ENCODE measurements at places on chromosomes 6 and 20.

GRCh38 chr6:110528930-110529325 is 52.5 kb upstream of the SLC22A16 start:
- DNase-seq = no peak

GRCh38 chr6:10429638-10430427 is 15.0 kb upstream of the TFAP2A start:
- DNase-seq = no peak

GRCh38 chr6:80714513-80714912 is 608.0 kb downstream of the BCKDHB start:
- no peak for DNase-seq

GRCh38 chr6:126307849-126308248 is 32.1 kb upstream of the CENPW start:
- no peak for DNase-seq

- no peak for DNase-seq
These were observed 132.6 kb upstream of the RAB32 start for GRCh38 chr6:146410851-146411595.

GRCh38 chr6:148593130-148593812 is 153.6 kb upstream of the UST start:
- no peak for DNase-seq

DNA sequence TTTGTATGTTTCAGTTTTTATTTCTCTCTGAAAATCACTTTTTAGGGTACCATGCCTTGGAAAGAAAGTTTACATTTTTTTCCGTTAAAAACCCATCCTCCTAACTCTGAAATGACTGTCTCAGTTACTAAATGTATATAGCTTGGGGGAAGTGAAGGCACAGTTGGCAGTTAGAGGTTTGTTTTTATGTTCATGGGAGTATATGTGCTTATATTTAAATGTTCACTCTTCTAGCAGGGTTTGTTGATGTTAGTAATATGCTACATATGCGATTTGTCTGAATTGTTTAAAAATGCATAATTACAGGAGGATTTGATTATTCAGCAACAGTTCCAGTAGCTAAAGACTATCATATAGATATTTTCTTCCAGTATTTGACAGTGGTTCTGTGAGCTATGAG is 31.1 kb downstream of the CDKAL1 start:
- DNase-seq = no peak

DNA sequence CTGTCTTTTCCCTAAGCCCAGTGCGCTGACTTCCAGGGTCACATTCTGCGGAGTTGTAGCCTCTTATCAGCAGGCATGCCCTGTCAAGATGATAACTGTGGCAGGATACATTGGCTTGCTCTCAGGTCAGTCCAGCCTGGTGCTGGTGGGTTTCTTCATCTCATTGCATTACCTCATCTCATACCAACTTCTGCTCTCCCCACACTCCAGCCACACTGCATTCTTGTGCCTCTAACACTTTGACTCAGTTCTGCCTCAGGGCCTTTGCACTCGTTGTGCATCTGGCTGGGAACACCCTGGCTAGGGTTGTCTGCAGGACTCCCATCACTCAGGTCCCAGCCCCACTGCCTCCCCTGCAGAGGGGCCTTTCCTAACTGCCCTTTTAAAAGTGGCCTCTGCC is 110.3 kb upstream of the BACH2 start:
- no peak for DNase-seq

- no peak for DNase-seq
These were observed 4.2 kb downstream of the OCSTAMP start for GRCh38 chr20:46546298-46546697.

GRCh38 chr6:85191656-85192055 is 258.2 kb upstream of the NT5E start:
- DNase-seq = no peak

DNA sequence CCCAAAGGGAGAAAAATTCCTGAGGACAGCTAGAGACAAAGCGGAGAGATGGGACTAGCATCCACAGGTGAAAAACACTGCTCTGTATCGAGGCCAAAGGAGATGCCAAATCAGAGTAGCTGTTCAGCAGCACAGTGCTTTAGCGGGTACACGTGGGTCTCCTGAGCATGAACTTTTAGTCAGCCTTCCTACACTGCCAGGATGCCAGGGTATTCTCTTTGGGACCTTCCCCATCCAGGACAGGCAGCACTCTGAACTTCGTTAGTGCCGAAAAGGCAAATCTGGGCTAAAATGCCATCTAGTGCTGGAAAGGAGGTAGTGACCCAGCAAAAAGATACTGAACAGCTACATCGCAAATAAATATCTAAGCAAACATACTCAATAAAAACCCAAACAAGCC is 64.9 kb downstream of the C6orf58 start:
- DNase-seq = no peak

GRCh38 chr6:69974193-69974592 is 107.8 kb downstream of the COL19A1 start:
- DNase-seq = no peak

DNA sequence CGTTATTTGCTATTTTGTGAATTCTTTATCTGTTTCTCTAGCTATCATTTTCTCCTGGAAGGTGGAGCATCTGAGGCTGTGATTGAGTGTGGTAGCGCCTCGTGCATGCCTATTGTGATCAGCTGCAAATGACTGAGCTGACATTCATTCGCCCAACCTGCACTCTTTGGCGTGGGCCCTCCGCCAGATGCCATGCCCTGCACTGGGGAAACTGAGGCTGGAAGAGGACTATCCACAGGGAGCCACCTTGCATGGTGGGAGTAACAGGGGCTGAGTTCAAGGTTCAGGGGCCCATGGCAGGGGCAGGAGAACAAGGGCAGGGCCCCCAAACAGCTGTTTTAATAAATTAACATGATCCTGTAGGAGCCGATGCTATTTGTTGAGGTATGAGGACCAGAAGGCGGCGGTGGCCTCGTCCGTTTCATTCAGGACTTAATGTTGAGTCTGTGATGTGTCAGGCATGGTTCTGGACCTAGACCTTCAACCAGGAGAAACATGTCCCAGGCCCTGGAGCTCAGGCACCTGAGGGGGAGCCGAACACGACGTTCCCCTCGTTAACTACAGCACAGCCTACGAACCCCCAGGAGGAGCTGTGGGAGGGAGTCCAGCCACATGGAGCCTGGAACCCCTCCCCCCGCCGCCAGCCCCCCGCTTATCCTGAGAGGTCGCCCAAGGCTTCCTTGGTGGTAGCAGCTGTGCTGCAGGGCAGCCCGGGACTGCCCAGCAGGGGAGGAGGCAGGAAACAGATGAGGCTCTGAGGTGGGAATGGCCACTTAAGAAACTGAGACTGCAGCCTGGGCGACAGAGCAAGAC is 242.9 kb downstream of the CDH4 start:
- no peak for DNase-seq

DNA sequence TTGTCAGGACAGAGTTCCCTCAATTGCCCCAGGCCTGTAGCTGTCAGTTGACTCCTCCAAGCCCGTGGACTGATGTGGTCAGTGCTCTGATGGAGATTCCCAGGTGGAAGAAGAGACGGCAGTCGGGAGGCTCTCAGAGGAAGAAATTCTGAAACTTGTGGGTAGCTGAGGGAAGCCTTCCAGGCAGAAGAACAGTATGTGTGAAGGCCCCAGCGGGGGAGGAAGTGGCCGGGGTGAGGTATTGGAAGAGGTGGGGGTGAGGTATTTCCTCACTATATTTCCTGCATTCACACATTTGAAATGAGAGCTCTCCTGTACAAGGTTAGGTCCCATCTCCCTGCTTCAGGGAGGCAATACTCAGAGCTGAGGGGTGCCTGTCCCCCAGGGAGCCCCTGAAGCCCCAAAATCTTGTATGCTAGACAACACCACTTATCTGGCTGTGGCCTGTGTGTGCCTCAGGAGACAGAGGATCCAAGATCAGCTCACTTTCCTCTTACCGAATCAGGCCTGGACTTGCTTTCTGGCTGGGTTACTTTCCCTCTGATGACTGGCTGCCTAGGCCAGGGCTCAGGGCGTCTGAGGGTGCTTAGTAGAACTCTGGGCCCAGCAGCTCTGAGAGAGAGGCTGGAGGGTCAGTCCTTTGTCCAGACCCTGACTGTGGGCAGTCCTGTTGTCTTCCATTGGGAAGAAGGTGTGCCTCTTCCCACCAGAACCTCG is 49.3 kb upstream of the MYL9 start:
- DNase-seq = no peak

- no peak for DNase-seq
These were observed 86.8 kb downstream of the PRKN start for GRCh38 chr6:162640756-162641155.

DNA sequence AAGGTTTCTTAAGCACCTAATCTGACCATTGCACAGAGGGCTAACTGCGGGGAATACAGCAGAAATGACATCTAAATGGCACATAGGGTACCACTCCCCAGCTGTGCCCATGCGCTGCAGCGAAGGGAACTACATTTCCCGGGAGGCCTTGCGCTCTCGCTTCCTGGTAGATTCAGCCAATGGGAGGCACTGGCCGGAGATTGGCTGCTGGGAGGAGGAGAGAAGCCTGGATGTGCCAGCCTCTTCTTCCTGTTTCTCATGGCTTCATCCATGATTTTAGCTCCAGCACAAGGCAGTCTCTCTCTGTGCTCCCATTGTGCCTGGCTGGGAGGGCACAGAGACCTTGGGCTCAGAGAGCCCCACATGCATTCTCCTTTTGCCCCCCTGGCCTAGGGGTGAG is 101.7 kb upstream of the FOXA2 start:
- DNase-seq = peak; percentile 39

- DNase-seq = no peak
These were observed 157.8 kb upstream of the SALL4 start for GRCh38 chr20:51960047-51960675.

- no peak for DNase-seq
These were observed 283.8 kb downstream of the CDC5L start for GRCh38 chr6:44671333-44671732.

DNA sequence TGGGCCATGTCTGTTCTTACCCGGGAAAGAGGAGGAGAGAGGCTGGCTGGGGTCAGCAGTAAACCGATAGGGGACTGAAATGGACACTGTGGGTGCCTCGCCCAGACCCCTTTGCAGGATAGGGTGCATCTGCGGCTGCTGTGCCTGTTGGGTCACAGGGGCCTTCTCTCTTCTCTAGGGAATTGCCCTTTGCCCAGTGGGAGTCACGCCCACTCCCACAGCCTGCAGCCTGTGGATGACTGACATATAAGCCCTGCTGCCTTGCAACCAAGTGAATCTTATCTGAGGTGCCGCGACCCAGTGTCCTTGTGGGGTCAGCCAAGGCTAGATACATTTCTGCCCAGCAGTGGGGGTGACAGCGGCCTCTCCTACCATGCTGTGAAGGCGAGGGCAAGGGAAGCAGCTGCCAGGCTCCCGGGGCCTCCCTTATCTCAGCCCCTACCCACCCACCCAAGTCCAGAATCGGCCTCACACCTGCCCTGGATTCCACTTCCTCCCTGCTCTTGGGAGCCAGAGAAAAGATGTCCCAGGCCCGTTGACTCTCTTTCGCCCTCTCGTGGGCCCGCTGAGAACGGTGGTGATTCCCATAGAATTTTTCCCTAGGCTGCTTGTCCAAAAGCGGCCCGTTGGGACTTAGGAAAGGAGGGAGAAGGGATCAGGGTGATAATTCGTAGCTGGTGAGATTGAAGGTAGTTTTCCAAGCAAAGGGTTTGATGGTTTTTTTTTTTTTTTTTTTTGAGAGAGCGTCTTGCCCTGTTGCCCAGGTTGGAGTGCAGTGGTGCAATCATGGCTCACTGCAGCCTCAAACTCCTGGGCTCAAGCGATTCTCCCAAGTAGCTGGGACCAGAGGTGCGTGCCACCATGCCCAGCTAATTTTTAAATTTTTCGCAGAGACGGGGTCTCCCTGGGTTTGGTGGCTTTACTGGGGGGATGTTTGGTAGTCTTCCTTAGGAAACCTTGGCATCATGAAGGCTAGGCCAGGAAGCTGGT is 76.4 kb upstream of the RNF24 start:
- no peak for DNase-seq

DNA sequence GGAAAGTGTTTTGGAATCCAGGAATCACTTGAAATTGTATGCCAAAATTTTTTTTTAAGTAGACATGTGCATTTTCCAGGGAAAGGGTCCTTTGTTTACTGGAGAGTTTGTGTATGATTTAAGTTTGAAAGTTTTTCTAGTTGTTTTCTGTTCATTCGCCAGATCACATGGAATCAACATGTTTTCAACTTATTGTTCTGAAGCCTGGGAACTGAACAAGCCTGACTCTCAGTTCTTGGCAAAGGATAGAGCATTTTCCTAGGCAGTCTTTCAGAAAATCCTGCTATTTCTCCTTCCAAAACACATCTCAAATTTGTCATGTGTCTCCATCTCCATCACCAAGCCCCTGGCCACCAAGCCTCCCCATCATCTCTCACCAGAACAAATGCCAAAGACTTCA is 374.8 kb downstream of the MAFB start:
- no peak for DNase-seq

- no peak for DNase-seq
These were observed 1066.8 kb upstream of the CITED2 start for GRCh38 chr6:140441256-140441655.

DNA sequence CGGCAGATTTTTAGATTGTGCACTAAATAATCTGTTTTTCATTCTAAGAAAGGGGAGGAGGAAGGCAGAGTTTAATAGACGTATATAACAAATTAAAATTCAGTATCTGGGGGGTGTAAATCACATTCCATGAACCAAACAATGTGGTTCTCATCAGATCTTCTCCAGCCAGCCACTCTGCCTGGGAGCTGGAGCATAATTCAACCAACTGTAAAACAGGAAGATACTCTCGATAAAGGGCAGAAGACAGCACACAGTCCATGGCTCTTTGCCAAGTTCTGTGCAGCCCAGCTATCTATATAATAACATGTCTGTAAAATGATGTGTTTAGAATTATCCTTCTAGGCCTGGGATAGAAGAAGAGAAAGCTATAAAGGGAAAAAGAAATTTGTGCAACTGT is 289.9 kb upstream of the ZFP64 start:
- DNase-seq = no peak

GRCh38 chr6:79949233-79949632 is 1.9 kb upstream of the ELOVL4 start:
- DNase-seq = peak; percentile 22

GRCh38 chr6:88611721-88612120 is 351.7 kb downstream of the RNGTT start:
- no peak for DNase-seq

- no peak for DNase-seq
These were observed 1.0 kb upstream of the PCIF1 start for GRCh38 chr20:45933266-45934045.

DNA sequence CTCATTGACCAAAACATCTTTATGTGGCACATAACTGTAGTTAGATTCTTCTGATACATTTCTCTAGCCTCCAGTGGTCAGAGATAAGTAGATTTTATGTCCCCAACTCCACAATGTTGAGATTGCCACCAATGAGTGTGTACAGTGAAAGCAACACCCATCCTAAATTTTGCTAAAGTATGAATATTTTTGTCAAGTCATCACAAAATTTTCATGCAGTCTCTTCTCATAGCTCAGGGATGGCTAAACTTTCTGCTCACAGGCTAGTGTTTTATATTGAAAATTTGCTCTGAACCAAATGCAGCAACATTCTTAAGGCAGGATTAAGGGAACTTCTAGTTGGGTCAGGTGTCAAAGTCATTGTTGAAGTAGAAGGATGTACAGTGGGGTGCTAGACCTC is 203.6 kb downstream of the NKAIN2 start:
- DNase-seq = no peak

GRCh38 chr6:6640926-6641325 is 52.4 kb downstream of the LY86 start:
- no peak for DNase-seq

Data from pulmonary artery endothelial cell (primary cell).